ENCODE measurements at places on chromosomes 3 and 15.

GRCh38 chr15:61205346-61205921 lies 23.7 kb downstream of the RORA start:
- no peak for DNase-seq

DNA sequence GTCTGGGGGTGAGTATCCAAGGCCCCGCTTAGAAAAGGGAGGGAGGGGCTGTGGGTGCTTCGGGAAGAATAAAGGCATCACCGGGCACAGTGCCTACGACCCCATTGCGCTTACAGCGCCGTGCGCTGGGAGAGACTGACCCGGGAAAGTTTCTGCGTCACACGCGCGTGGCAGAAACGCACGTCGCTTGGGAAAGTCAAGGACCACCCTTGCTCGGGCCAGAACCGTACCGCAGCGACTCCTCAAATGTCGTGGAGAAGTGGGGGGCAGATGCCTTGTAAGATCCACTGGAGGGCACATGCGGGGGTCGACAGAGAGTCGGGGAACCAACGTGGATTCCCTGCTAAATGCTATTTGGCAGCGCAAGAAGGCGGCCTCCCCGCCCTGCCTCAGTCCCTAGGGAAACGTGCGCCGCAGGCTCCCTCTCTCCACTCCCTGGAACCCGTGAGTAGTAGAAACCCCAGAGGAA lies 2.4 kb downstream of the ADAMTS9 start:
- DNase-seq, result peak; percentile 70

DNA sequence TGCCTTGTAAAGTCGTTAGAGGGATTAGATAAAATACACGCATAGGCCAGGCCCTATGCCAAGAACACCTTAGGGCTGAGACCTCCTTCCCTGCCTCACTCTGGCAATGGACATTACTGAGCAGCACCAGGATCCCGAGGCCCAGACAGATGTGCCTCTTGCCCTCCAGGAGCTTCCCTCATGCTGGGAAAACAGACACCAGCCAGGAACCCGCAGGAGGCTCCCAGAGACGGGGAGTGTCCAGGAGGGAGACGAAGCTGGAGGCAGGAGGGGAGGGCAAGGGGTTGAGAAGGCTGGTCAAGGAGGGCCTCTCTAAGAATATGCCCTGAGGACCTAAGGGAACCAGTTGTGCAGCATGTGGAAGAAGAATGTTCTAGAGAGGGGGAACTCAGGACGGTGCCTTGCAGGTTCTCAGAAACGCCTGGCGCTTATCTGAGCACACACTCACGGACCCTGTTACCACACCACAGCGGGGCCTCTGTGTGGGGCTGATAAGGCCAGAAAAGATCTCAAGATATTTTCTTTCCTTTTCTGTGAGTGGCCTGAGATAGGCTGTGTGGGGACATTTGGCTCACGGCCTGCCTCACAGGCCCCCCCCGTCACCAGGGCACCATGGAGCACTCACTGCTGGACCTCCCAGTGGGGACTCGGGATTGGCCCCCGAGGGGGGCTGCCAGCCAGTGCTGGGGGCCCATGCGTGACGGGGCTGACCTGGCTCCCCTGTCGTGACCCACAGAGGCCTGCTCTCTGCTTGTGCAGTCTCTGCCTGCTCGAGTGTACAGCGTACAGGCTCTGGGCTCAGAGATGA lies 22.0 kb upstream of the CYP11A1 start:
- DNase-seq, result no peak

DNA sequence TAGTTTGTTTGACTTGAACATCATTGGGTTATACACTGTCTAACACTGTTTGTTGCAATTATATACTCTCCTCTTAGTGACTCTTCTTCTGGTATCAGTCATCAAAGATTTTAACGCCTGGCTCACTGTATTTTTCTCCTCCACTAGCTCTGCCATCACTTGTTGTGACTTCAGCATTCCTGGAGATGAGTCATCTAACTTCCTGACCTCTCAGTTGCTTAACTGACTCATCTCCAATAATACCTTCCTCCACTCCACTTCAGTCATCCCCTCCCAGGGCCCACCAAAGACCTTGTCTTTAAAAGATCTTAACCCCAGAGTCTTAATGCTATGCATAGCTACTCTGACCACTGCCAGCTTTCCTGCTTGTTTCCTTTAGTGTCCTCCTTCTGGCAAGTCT lies 28.6 kb upstream of the CLSTN2 start:
- no peak for DNase-seq

DNA sequence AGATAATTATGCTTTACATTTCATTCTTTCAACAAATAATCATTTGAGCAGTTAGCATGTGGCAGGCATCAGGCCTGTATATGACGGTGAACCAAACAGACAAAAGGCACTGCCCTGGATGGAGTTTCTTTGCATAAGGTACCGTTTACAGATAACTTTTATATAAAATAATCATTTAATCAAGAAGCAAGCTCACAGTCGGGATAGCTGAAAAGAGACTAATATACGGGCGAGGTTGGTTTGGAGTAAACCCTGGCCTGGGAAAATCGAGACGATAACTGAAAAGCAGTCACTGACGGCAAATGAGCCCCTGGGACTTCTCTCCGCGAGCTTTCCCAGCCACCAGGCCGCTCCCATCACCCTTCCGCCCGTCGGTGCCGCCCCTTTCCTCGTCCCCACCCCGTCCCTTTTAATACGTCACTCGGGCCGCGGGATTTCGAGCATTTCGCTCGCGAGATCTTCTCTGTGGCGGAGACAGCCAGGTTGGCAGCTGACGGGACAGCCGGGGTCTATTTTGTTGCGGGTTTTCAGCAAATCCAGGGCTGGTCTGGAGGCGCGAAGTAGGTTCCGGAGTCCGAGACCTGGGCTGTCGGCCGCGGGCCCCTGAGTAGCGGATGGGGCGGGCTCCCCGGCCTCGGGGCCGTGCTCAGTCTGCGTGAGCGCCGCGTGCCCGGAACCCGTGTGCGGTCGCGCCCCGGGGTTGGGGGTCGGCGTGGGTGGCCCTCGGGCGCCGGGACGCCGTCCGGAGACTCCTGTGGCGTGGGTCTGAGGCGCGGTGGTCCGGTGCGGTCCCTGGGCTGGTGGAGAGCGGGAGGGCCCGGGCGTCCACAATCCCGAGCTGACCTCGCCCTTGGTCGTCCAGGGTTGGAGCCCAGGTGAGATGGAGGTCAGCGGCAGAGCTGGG lies at the start of gene NMD3:
Gene NMD3 (plus strand): TSS at position 462 of the 904 bp plus-strand sequence. CDS start 703 bp downstream, outside the sequence.
- DNase-seq, result peak; percentile 95

DNA sequence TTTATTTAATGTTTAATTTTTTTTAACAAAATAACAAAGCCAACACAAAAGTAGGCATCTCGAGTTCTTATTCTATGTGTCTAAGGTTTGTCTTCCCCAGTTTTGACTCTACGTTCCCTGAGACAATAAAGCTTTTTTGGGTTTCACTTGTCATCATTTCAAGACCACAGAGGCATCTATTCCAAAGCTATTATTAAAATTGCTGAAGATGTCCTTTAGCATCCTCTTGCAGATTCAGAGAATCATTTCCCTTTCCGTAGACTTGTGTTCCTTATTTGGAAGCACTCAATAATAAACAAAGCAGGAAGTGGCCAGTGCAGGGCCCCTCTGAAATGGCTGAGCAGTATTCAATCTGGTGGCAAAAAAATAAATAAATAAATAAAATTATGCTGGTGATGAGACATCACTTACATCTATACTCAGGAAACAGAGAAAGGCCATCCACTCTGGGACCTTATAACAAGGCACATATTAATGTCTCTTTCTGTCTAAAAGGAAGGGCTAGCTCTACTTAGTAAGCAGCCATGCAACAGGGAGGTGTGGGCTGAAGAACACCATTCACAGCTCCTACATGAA lies 362.3 kb downstream of the WDR72 start:
- DNase-seq, result no peak

- DNase-seq, result no peak
Measured at GRCh38 chr3:123568034-123568433, 16.8 kb downstream of the HACD2 start.

DNA sequence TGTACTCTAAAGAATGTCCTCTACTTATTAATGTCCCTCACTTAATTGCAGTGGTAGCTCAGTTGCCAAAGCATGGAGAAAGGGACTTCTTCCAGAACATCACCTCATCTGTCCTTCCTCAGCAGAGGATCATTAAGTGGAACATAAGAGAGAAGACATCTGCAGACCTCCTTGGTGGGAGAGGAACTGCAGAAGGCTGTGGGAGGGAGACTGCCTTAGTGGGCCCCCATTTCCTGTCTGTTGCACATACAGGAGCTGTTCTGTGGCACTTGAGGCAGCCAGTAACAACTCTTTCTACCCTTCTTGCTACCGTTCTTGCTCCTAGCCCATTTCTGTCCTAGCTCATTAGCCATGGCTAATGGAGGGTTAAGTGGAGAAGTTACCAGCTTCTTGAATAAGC lies 33.6 kb downstream of the HPS3 start:
- DNase-seq, result no peak

GRCh38 chr15:76206325-76206976 lies 104.8 kb downstream of the ETFA start:
- peak; percentile 91 for DNase-seq

DNA sequence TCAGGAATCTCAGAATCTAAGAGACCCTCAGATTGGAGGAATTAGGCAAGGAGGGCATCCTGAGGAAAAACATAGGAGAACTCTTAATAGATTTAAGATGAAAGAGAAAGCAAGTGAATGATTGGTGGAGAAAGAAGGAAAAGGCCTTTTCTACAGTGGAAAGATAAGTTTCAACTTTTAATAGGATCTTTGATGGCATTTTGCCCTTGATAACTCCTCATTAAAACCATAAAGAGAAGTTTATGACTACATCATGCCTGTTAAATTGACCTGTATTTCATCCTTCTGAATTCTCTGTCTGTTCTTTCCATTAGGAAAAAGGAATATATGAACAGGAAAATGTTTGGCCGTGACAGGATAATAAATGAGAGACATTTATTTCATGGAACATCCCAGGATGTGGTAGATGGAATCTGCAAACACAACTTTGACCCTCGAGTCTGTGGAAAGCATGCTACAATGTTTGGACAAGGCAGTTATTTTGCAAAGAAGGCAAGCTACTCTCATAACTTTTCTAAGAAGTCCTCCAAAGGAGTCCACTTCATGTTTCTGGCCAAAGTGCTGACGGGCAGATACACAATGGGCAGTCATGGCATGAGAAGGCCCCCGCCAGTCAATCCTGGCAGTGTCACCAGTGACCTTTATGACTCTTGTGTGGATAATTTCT lies 30.1 kb downstream of the TIPARP start:
- peak; percentile 70 for DNase-seq

- peak; percentile 18 for DNase-seq
Measured at GRCh38 chr3:114212646-114213045, 24.7 kb downstream of the ZNF80 start.

DNA sequence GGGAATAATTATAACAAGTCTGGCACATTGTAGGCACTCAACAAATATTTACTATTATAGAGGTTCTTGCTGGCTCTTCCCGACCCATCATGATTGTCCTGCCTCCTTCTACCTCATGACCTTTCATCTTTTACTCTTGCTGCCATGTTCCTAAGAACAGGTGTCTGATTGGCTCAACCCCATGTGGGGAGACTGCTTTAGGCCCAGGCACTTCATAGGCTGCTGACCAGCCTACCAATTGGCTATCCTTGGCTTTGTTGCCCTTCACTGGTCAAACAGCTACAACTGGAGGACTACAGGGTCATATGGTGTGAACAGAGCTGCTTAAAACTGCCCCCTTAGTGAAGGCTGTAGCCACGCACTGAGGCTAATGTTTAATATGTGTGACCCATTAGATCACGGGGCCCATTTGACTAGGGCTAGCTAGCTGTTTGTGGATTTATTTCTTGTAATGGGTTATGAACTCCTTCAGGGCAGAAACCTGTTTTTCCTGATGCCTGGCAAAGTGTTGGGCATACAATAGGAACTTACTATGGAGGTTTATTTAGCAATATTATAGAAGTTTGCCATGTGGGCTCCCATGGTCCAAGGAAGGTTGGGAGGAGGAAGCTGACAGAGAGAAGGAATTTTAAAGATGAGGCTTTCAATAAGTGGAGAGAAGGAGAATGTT lies 239.9 kb upstream of the TBC1D5 start:
- DNase-seq, result no peak

GRCh38 chr15:56732135-56732885 lies 999 bp downstream of the ZNF280D start:
- DNase-seq, result peak; percentile 57

DNA sequence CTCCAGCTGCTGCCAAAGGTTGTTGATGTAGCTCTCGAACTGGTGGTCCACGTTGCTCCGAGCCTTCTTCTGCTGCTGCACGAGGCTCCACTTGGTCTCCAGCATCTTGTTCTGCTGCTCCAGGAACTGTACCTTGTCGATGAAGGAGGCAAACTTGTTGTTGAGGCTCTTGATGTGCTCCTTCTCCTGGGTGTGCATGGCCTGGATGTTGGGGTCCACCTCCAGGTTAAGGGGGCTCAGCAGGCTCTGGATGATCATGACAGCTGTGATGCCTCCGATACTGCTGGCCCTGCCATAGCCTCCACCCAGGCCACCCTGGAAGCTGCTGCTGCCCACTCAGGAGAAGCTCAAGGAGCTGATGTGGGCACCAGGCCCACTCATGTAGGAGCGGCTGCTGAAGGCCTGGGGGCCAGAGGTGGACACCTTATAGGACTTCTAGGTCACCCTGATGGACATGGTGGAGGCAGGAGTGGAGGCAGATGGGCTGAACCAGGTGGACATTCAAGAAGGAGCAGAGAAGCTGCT lies 14.9 kb upstream of the PSTPIP1 start:
- DNase-seq, result no peak

DNA sequence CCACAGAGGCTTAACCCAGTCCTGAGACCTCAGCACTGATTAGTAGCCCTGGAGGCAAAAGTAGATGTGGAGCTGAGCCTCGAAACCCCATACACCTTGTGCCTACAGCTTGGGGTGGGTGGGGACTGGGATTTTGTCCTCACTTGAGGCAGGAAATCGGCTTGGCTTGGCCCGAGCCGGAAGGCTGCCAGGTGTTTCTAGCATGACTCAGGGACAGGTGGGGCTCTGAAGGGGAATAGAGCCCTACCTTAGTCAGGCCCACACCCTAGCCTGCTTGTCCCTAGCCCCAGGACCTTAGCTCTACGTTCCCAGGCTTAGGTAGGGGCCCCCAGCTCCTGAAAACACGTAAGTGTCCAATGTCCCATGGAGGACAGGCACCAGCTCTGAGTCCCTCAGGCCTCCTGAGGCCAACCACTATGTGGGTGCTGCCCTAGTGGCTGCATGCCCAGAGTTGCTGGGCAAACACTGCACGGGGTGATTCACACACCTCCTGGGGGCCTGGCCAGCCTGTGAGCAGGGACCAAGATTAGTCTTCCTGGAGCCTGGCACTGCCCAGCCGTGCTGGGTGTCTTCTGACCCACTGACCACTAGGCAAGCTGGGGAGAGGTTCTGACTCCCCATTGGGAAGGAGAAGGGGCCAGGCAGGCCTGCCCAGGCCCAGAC lies 3.1 kb downstream of the MST1R start:
- DNase-seq, result no peak

DNA sequence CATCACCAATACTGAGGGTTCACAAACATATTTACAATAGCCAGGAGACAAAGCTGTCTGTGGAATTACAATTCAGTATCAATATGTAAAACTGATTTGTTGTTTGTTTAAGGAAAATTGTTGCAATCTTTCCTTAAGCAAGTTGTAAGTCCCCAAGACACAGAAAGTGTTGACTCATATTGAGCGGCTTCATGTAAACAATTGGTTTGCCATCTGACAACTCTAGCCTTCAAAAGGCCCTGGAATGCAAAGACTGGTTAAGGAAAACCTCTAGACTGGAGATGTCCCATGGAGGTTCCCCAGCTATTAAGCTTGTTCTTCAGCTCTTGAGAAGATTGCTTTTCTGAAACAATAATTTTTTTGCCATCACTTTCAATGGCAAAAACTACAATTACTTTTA lies 283.7 kb upstream of the PROK2 start:
- DNase-seq, result no peak

GRCh38 chr15:94066046-94066445 lies 165.3 kb upstream of the MCTP2 start:
- no peak for DNase-seq

GRCh38 chr3:12416731-12417130 lies 67.5 kb upstream of the TSEN2 start:
- DNase-seq, result no peak

Measured in lung microvascular endothelial cell (primary cell).